PC-9 (cell line): ENCODE measurements at places on chromosomes 12 and 14. TPM values are rescaled to one million over a fixed set of nuclear protein-coding genes. Genes with fewer than 3 reads are reported as not detected.
A peak's percentile ranks its signal among the peaks of the same experiment; 100 is the strongest.

DNA sequence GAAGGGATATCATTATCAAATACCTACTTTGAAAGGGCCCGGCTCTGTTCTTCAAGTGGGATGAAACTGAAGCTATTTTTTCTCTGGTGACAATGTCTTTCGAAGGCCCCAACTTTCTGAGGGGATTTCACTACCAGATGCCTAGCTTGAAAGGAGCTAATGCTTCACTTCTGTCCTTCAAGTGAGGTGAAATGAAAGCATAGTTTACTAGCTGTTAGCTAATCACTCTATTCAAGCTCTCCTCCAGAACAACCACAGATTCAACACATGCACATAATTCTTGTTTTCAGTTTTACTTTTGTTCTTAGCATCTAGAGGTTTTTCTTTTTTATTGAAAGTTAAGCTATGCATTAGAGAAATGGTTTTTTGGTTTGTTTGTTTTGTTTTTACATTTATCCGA lies 571.4 kb downstream of the NOVA1 start:
- no peak for DNase-seq

DNA sequence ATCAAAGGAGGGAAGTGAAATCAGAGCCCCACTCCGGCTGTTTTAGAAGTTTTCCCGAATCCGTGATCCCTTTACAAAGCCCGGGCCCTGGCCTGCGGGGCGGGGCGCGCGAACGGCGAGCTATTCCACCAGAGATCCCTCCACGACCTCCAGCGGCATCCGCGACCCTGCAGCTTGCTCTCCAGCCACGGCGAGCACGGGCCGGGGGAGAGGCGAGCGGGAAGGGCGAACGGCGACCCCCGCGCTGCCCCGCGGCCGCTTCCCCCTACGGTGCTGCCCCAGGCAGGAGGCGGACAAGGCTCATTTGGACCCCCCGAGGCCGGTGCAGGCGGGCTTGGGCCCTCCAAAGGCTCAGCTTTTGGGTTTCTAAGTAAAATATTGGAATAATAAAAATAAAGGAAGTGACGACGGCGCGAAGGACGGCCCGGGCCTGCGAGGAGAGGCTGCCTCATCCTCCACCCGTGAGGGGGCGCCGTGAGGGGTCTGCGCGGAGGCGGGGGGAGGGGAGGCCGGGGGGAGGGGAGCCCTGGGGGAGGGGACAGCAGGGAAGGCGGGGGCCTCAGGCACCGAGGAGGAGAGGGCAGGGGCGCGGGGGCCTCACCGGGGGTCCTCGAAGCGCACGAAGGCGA lies 613 bp downstream of the SRSF9 start:
- peak; percentile 20 for DNase-seq

DNA sequence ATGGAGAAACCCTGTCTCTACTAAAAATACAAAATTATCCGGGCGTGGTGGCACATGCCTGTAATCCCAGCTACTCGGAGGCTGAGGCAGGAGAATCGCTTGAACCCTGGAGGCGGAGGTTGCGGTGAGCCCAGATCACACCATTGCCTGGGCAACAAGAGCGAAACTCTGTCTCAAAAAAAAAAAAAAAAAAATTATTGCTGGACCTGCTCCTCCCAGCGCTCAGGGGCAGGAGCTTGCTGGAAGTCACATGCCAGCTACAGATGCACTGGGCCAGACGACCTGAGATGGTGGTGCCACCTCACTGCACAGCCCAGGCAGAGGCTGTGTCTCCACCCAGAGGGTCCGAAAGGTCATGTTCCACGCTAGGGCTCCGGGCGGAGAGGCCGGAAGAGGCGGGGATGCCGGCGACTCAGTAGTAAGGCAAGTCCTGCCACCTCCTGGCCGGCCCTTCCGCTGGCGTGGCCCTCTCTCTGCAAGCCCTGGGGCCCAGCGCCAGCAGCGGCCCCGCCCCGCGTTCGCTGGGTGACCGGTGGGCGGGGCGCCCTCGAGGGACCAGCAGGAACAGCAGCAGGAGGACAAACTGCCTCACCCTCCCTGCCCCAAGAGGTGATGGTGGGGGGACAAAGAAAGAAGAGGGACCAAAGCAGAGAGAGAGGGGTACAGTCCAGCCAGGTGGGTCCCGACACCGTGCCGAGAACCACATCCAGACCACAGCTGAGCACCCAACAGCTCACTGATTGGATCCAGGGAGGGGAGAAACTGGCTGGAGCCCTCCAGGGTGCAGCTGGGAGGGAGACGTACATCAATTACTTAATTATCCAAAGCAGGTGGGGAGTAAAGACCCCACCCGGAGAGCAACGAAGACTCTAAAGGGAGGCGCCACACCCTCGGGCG lies 3.6 kb upstream of the RHOF start:
- DNase-seq: peak; percentile 96

GRCh38 chr12:95072900-95073697 lies at the start of gene NR2C1:
TSS of gene NR2C1 (minus strand) at chr12:95073618. CDS start at chr12:95067384, 6,234 bp downstream.
- DNase-seq: peak; percentile 80

RBM25 gene
- total RNA-seq: 59.2 and 68.9 TPM in 2 replicates

PRB2 gene
- total RNA-seq: not detected in 2 replicates
